ENCODE measurements at places on chromosomes 4 and X.

GRCh38 chr4:41957634-41958033 is 22.4 kb downstream of the TMEM33 start:
- no peak for DNase-seq

GRCh38 chr4:30362436-30362835 is 357.7 kb upstream of the PCDH7 start:
- no peak for DNase-seq

- no peak for DNase-seq
These were observed 90.4 kb upstream of the CITED1 start for GRCh38 chrX:72396117-72396516.

GRCh38 chr4:14545807-14546206 is 456.5 kb upstream of the CPEB2 start:
- DNase-seq, result no peak

- no peak for DNase-seq
These were observed 27.2 kb downstream of the SPRY1 start for GRCh38 chr4:123423819-123424218.

DNA sequence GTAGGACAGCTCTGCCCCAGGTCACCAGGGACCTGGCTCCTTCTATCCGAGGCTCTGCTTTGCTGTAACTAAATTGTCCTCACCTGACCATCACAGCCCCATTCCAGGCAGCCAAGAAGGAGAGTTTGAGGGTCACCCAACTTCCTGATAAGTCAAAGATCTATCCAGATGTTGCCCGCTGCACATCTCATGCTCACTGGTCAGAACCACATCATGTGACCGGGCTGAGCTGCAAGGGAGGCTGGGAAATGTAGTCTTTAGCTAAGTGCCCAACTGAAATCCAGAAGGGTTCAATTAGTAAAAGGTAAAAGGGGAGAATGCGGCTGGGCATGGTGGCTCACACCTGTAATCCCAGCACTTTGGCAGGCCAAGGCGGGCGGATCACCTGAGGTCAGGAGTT is 18.4 kb downstream of the HMX1 start:
- no peak for DNase-seq

DNA sequence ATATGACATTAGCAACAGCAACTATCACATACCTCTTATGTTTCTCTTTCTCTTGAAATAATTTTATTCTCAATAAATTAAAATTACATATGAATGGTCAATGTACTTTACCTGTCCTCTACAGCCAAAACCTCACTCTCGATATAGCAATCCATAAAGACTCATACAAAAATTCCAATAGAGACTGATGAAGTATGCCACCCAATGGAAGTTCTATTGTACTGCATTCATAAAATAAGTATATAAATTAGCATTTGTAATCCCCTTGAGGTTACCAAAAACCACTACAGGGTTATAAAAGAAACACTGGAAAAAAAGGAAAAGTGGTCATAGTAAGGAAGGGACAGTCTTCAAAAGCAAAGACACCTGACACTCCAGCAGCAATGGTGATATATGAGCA is 32.8 kb downstream of the CLDN2 start:
- no peak for DNase-seq

DNA sequence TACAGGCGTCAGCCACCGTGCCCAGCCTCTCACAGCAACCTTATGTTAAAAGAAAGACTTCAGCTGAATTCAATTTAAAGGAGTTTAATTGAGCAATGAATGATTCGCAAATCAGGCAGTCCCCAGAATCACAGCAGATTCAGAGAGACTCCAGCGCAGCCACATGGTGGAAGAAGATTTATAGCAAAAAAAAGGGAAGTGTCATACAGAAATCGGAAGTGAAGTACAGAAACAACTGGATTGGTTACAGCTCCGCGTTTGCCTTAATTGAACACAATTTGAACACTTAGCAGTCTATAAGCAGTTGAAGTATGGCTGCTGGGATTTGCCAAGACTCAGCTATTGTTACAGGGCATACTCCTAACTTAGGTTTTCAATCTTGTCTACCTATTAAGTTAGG is 19.8 kb downstream of the CENPVL3 start:
- DNase-seq, result no peak

- no peak for DNase-seq
These were observed 11.3 kb downstream of the SLC2A9 start for GRCh38 chr4:10009861-10010500.

DNA sequence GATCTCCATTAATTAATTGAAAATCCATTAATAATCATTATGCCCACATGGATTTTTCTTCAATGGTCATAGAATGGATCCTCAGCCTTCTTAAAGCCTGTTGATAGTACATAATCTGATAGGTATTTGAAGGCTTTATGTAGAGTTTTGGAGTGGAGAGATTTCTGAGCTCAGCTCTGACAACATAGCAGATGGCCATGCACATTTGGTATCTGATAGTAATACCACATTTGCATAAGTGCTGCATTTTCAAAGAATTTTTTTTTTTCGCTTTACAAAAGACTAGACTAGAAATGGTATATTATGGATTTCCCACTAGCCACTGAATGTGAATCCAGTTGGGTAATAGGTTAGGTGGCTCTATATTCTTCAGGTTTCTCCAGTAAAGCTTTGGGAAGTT is 440.6 kb downstream of the FGF13 start:
- no peak for DNase-seq

DNA sequence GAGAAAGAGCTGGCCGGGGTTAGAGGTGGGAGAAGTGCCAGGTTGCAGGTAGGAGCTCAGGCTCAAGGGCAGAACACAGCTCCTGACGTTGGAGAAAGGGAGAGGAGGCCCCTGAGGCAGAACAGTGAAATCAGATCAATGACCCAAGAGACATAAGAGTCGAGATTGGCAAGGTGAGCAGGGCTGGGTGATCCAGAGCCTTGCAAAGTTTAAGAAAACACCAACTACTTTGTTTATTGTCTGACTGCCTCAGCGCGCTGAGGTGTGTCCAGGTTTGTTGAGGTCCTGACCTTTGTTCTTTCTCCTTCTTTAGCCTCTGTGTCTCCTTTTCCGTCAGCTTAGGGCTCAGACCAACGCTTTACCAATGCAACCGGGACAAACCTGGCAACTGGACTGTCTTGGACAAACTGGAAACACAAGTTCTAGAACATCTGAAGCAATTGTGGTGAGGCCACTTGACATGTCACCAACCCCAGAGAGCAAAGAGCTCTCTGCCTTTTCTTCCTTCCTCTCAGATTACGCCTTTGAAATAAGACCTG is 28.3 kb downstream of the CHRNA9 start:
- DNase-seq, result no peak

- no peak for DNase-seq
These were observed 40.5 kb downstream of the MAPK10 start for GRCh38 chr4:86319390-86319789.

- no peak for DNase-seq
These were observed 109.8 kb upstream of the ATP6AP2 start for GRCh38 chrX:40470830-40471429.

DNA sequence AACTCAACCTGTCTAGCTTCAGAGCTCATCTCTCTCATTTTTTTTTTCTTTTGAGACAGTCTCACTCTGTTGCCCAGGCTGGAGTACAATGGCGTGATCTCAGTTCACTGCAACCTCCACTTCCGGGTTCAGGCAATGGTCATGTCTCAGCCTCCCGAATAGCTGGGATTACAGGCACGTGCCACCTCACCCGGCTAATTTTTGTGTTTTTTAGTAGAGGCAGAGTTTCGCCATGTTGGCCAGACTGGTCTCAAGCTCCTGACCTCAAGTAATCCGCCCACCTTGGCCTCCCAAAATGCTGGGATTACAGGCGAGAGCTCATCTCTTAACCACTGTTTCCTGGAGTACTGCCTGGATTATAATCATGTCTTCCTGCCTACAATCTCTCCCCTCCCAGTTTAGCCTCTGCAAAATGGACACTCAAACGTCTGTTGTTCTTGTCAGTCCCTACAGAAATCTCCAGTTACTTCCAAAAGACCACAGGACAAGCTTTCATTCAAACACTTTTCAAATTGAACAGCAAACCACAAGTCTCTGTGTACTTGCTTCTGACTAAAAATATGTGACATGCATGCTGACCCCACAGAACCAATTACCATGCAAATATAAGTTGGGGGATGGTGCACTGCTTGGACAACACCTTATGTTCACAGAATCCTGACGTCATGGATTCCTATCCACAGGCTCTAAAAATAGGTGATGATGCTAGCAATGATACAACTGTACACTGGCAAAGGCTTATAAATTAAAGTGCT is 137.2 kb downstream of the SH3KBP1 start:
- no peak for DNase-seq

DNA sequence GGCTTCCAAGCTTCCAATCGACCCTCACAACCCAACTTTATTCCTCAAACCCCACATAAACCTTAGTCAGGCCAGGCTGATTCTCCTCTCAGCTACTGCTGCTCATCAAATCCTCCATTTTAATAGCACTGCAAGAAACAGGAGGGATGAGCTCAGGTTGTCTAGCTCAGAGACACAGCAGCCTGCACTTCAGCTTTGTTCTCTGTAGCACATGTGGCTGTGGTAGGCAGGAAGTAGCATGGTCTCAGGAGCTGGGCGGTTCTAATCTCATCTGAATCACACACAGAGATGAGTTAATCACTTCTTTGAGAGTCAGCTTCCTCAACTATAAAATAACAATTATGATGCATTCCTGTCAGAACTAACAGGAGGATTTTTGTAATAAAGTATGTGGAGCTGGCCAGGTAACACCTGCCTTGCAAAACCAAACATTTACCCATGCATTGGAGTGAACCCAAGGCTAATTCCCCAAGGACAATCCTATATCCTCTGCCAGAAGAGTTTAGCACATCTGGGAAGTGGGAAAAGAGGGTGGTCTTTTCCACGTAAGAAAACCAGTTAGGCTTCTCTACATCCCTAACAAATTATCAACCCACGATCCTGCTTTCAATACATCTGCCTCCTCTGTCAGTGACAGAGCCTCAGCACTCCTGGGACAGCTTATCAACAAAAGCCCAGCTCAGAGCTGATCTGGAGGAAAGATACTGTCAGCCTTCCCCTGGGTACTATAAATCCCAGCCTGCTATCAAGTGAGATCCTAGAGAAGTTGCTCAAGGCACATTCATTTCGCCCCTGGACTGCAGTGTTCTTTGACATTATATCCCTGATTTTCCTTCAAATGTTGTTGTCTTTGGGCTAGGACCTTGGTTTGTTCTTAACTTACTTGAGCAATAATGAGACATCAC is 32.8 kb downstream of the ELOVL6 start:
- DNase-seq, result peak; percentile 35

DNA sequence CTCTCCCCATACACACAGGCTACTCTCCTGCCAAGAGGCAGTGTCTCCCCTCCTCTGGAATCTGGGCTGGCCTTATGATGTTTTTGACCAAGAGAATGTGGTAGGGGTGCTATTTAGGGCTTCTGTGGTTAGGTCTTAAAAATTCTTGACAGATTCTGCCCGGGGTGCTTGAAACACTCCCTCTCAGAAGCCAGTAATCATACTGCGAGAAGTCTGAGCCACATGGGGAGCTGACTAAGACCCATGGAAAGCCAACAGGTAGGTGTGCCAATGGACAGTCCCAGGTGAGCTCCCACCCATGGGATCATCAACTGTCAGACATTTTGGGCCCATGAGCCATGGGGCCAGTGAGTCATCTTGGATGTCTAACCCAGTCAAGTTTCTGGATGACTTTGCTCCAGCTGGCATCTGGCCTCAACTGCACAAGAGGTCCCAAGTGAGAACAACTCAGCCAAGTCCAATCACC is 315.7 kb downstream of the FBXW7 start:
- DNase-seq, result no peak

GRCh38 chr4:38752372-38752940 is 30.3 kb downstream of the TLR10 start:
- no peak for DNase-seq

DNA sequence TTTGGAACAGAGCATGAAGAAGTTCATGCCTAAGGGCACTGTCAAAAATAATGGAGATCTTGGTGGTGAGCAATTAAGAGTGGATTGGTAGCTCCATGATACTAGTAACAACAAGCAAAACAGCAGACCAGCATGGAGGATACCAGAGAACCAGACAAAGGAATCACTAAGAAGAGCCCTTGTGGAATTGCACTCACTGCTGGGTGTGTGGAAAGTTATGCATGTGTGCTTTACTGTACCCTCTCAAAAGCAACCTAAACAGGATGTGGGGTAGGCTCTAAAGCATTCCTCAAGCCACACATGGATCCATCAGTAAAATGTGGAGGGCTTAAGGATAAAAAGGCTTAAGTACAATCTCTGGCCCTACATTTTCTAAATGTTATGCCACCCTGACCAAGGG is 69.5 kb downstream of the AR start:
- DNase-seq, result no peak

DNA sequence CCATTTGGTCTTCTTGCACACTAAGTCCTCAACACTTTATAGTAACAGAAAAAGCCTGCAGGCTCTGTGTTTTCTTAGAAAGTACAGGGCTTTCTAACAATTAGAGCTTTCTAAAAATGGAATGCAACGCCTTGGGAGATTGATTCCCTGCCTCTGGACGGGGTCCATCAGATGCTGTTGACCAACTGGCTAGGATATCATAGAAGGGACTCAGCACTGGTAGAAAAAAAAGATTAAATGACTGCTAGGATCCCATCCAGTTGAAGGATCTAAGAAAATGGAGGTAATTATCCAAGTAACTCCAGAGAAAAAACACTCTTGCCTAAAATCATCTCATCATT is 39.5 kb downstream of the USP46 start:
- no peak for DNase-seq

DNA sequence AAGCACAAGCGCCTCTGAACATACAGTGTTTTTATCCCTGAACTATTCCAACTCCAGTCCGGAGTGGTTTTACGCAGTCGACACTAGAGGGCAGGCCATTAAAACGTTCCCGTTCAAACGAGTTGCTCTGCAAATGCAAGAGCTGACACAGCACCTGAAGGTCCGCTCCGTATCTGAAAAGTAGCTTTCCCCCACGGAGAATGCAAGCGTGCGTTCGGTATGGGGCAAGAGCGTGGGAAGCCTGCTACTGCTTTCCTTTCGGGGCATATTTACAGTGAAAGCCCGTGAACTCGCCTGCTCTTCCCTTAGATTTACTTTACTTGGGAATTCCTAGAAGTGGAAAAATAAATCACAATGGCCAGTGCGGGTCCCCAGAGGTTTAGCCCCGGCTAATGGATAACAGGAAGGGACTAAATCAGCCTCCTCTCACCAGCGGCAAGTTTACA is 190.8 kb downstream of the TSPAN5 start:
- DNase-seq, result peak; percentile 52

GRCh38 chr4:6492027-6492590 is 19.7 kb upstream of the PPP2R2C start:
- no peak for DNase-seq

DNA sequence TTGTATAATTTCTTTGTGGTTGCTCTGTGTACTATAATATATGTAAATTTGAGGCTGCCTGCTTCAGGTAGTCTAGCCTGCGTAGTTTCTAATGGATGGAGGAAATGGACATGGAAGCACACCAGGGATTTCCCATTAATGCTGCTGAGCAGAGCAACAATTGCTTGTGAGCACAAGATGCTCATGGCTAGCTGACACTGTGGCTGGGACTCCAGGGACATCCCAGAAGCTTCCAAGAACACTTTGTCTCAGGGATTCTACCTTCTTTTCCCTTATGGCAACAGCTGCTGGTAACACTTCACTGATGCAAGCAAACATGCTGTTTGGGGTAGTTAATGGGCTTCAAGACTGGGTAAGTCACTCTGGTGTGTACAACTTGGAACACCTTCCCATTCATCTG is 66.1 kb downstream of the TENT5D start:
- DNase-seq, result no peak

- DNase-seq, result no peak
These were observed 3.7 kb upstream of the FAT1 start for GRCh38 chr4:186727169-186727976.

- DNase-seq, result no peak
These were observed 133.5 kb upstream of the NUDT6 start for GRCh38 chr4:123055943-123056342.

- no peak for DNase-seq
These were observed 36.6 kb upstream of the DDX53 start for GRCh38 chrX:22963196-22963595.

GRCh38 chr4:70544279-70544868 is 26.0 kb downstream of the AMTN start:
- DNase-seq, result no peak
